B cell (primary cell): ENCODE measurements at places on chromosomes 3 and 15.
A peak's percentile ranks its signal among the peaks of the same experiment; 100 is the strongest.

DNA sequence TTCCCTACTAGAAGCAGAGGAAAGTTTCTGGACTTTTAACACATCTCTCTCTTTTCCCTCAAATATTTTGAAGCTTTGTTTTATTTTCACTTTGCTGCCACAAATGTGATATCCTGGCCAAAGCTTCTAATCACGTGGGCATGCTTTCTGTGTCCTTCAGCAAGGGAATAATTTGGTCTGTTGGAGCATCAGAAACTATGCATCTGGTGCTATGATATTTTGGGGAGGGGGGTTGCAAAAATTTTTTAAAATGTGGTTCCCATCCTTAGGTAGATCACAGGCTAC lies 254.2 kb downstream of the GAP43 start:
- no peak for DNase-seq

DNA sequence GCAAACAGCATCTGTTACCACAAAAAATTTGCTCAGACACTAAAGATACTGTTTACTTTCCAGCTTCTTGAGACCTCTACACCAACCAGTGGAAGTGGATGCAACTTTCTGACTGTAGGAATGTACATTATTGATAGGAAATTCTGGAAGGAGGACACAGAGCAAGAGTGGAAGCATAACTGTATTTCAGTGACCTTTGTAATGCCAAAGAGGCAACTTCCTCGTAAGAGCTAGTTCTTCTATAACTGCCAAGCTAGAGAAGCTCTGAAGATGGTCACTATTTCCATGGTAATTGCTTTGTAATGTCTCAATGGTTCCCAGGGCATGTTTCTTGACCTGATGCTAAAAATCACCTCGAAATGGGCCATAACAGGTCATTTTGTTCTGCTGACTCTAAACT lies 96.3 kb upstream of the SLC2A2 start:
- DNase-seq, result no peak

DNA sequence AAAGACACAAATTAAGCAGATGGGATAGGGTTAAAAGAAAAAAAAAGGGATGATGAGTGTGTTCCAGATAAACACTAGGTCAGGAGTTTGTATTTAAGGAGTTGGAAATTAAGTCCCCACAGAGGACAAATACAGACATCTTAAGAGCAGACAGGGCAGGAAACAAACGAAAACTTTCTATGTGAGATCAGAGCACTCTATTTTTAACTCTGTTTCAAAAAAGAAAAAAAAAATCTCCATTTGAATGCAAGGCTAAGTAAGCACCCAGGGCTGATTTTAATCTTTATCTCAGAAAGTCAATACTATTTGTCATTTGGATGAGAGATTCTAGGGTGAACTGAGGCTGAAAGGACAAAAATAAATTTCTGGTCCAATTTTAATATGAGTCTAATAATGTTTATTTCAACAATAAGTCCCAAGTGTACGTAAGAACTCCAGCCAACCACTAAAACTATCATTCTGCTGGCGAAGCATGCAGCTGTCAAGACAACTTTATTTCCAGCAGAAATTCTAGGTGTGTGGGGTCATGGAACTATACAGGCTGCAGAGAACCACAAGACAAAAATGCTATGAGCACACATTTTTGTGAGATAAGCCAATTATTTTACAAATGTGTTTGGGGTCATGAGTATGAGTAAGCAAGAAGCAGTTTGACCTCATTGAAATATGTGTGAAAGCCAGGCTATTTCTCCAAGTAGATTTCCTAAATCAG lies 186.1 kb downstream of the FMN1 start:
- DNase-seq, result no peak

DNA sequence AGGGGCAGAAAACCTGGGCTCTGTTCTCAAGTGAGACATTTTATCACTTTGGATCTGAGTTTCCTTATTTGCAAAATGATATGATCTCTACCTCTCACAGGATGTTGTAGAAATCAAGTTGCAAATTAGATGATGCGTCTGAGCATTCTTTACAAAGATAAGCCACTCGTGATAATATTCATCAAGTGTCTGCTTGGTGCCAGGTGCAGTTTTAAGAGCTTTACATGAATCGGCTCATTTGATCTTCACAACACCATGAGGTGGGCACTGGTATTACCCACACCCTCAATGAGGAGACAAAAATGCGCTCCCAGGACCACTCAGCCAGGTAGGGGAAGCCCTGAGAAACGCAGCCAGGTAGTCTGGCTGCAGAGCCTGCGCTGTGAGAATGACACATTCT lies 59.1 kb upstream of the CA12 start:
- DNase-seq, result no peak

DNA sequence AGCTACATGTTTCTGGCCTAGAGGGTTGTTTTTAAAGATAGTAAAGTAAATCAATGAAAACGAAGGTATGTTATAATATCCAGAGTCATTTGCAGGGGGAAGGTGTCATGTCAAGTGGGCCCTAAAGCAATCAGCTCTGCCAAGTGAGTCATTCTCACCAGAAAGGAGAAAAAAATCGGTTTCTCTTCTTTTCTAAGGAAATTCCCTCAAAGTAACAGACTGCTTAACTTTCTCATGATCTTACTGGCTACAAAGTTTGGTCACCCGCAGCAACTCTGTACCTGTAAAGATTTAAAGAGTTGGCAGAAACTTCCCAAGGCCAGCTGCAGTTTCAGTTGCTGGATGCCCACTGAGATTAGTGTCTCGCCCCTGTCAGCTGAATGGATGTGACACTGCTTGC lies 5.5 kb upstream of the FSIP1 start:
- no peak for DNase-seq

- DNase-seq, result no peak
These were observed 121.4 kb downstream of the GMPS start for GRCh38 chr3:155991847-155992246.

DNA sequence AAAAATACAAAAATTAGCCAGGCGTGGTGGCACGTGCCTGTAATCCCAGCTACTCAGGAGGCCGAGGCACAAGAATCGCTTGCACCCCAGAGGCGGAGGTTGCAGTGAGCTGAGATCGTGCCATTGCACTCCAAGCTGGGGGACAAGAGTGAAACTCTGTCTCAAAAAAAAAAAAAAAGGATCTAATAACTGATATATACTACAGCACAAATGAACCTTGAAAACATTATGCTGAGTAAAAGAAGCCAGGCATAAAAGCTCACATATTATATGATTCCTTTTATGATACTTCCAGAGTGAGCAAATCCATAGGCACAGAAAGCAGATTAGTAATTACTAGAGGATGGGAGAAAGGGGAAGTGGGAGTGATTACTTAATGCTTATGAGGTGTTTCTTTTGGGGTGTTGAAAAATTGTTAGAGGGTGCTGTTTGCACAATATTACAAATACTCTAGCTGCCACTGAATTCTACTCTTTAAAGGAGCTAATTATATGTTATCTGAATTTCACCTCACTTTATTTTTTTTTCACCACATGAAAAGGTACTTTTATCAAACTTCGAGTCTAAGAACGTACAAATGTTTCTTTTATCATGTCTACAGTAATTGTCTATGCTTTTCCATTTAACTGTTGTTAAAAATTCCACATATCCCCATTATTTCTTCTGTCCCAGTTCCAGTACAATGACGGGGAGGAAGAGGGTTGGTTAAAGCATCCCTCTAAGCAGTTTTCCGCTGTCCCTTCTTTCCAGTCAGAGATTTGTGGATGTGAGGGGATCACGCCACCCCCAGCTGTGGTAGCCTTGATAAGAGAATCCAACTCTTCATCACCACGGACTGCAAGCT lies 77.7 kb upstream of the FAM174B start:
- peak; percentile 14 for DNase-seq

- DNase-seq, result no peak
These were observed 28.7 kb downstream of the ATP1B3 start for GRCh38 chr3:141905129-141905528.

GRCh38 chr3:67940210-67940952 lies 286.0 kb upstream of the SUCLG2 start:
- no peak for DNase-seq

DNA sequence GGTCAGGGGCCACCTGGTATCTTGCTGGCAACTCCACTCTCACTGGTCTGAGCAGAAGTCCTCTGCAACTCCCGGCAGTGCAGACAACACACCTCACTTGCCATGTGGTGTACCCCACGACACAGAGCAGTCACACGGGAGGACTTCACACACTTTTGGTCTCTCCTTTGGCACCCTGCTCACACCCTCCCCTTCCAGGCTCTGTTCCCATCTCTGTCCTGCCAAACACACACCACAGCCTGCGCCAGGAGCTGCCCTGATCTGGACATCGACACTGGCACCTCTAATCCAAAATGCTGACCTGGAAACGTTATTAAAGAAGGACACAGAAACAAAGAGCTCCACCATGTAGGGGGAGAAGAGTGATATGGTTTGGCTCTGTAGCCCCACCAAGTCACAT lies 57.2 kb downstream of the SLC41A3 start:
- DNase-seq, result no peak

DNA sequence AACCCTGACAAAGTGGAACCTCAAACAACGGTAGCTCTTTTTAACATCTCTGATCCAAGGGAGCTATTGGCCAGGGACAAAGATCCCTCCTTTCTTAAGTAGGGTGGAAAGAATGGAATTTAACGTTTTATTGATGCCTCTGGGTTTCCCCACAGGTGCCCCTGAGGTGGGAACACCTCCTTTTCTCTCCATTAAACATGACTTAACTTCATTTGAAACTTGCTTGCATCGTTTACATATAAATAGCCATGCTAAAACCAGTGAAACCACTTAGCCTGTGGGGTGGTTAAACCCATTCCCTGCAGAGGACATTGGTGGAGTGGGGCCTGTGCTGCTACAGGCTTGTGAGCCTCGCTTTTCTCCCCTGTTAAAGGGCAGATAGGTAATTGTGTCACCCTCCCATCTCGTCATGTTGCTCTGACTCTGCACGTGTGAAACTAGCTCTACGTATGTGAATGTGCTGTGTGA lies 9.7 kb downstream of the CGNL1 start:
- DNase-seq, result no peak

GRCh38 chr3:177098551-177098950 lies 98.7 kb downstream of the TBL1XR1 start:
- no peak for DNase-seq

DNA sequence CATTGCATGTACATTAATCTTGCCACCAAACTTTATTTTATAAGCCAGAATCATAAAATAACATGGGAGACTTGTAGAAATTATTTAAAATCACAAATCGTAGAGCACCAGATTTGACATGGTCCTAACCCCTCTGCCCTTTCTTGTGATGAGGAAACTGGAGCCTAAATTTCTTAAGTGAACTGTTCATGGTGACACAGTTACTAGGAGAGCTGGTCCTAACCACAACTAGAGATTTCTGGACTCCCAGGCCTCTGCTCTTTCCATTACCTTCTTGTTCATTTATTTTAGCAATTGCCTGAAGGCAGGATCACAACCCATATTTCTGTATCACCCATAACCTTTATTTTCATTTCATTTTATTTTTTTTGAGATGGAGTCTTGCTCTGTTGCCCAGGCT lies 352.5 kb downstream of the LPP start:
- DNase-seq, result no peak

GRCh38 chr15:80890341-80891005 lies 99.1 kb downstream of the MESD start:
- DNase-seq, result no peak

- no peak for DNase-seq
These were observed 88.4 kb downstream of the WNT7A start for GRCh38 chr3:13791198-13792050.

GRCh38 chr3:14329842-14330241 lies 72.6 kb upstream of the SLC6A6 start:
- DNase-seq, result no peak

DNA sequence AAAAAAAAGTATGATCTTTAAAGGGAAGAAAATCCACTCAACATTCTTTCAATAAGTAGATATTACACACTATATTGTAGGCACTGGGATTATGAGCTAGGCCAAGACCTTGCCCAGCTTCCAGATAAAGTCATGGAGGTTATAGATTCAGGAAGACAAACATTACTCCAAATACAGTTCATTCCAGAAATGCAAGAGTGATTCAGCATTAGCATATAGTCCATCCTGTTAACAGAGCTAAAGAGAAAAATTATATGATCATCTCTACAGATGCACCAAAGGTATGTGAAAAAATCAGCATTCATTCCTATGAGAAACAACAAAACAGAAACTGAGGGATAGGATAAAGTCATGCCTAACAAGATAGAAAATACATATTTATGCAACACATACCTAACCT lies 42.1 kb upstream of the NSMCE3 start:
- no peak for DNase-seq

DNA sequence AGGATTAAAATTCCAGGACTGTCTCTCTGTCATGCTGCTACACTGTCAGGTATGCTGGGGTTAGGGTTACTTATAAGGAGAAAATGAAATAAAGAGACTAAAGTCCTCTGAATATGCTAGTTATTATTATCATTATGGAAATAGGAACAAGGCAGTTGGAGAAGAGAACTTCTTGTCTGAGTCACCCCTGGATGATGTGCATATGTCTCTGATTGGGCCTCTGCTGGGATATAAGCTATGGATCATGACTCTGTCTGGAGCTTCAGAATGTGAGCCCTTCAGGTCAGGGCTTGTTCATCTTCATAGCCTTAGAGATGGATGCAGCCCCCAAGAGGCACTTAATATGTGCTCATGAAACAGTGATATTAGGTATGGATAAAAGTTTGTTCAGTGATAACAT lies 569.6 kb downstream of the EPHB1 start:
- no peak for DNase-seq

- no peak for DNase-seq
These were observed 644.2 kb downstream of the GRM7 start for GRCh38 chr3:7504886-7505775.

- peak; percentile 42 for DNase-seq
These were observed 2.2 kb downstream of the C15orf39 start for GRCh38 chr15:75203908-75204263.

- DNase-seq, result no peak
These were observed 4.0 kb upstream of the MGA start for GRCh38 chr15:41656188-41656587.

GRCh38 chr15:75751891-75752290 lies 39.2 kb upstream of the CSPG4 start:
- DNase-seq, result no peak

DNA sequence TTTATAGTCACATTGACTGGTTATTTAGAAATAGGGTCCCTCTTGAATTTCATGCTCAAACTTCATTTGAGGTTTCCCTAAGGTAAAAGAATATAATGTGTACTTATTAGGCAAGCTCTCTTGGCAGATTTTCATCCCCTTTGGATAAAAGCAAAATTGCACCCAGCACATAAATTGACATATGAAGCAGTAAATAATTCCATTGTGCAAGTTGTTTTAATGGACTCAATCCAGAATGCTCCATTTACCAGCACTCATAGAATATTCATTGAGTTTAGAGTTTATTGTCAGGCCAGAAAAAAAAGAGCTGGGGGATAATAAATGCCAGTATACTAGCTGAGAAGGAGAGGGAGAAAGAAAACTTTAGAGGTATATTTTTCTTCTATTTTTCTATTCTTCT lies 136.8 kb downstream of the TPRG1 start:
- no peak for DNase-seq

DNA sequence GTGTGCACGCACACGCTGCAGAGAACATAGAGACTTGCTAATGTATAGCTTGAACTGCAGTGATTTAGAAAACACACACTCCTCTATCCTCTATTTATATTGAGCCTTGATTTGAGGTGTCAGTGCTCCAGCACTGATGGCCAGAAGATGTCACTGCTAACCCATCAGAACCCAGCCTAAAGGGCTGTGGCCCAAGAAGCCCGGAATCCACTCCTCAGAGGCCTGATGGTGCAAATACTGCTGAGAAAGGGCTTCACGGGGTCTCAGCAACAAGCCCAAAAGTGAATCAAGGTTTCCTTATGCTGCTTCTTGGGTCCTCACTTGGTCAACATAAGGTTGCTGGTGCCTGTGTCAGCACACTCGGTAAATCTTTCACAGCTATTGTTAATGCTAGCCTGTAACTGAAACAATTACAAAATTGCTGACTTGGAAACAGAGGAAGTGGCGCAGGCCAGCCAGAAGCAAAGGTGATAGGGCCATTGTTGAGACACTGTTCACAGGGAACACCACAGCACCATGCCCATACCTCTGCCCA lies 60.3 kb downstream of the HEG1 start:
- DNase-seq, result peak; percentile 72
